ENCODE measurements at places on chromosomes 6 and 20. TPM values are rescaled to one million over a fixed set of nuclear protein-coding genes. Genes with fewer than 3 reads are reported as not detected.
A peak's percentile ranks its signal among the peaks of the same experiment; 100 is the strongest.

The SLC17A2 gene
- not detected for total RNA-seq

DNA sequence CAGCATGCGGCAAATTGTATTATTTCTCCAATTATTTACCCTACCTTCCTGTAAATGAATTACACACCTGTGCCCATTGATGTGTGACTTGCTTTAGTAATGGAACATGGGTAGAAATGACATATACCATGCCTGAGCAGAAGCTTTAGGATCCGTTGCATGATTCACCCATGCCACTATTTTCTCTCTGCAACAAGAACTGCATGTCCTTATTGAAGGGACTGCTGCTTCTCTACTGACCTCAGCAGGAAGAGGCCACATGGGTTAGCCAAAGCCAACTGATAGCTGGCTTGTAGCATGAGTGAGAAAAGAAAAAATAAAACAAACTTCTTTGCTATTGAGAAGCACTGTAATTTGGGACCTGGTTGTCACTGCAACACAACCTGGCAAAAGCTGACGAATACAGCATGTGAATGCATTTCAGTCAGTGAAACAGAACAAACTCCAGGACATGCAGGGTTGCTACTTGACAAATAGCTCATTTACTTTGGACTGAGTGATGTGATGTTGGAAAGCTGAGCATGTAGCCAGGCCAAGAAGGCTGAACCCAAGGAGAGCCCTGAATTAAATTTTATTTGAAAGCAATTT is 99.2 kb downstream of the BCAS1 start:
- H3K4me3 ChIP-seq = no peak overlapping the region
- H3K36me3 ChIP-seq = peaks cover 2% of the 10 kb centered on the region
- H3K4me1 ChIP-seq = no peaks in the 10 kb centered on the region
- no peak for DNase-seq
- H3K27ac ChIP-seq = no peak overlapping the region
- H3K27me3 ChIP-seq = no peaks in the 10 kb centered on the region

DNA sequence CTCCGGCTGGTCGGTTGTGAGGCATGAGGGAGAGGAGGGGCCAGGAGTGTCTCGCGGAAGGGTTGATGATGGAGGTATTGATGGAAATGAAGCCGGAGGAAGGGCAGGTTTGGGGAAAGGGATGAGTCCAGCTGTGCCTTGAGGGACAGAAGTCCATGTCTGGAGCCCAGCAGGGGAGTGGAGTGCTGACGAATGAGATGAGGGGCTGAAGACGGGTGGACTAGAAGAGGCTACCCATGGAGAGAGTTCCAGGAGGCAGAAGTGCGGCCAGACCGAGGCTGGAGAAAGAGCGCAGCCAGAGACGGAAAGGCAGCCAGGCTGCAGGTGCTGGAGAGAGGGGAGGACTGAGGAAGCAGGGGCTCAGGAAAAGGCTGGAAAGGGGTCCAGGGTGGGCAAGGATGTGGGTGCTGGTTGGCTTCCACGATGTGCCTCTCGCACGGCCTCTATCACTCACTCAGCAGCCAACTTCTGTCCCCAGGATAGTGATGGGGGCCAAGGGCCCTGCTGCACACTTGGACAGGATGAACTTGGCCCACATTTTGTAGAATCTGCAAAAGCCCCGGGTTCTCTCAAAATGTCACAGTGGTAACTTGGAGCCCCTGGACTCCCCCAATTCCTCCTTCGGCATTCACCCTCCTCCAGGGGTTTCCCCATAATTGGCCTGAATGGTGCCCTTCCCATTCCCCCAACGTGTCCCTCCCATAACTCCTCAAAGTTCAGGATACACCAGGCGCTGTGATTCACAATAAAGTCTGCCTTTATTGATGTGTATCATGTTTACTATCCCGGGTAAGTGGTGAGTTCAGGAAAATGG is 627 bp upstream of the EIF6 start:
- peak overlapping the region; percentile 89 for H3K4me3 ChIP-seq
- peak overlapping the region; percentile 89 for H3K27ac ChIP-seq

- DNase-seq = no peak
- H3K4me1 ChIP-seq = peaks cover 19% of the 10 kb centered on the region
- no peak overlapping the region for H3K27ac ChIP-seq
- H3K36me3 ChIP-seq = no peaks in the 10 kb centered on the region
These were observed 527.6 kb downstream of the CD83 start for GRCh38 chr6:14645221-14645620.

DNA sequence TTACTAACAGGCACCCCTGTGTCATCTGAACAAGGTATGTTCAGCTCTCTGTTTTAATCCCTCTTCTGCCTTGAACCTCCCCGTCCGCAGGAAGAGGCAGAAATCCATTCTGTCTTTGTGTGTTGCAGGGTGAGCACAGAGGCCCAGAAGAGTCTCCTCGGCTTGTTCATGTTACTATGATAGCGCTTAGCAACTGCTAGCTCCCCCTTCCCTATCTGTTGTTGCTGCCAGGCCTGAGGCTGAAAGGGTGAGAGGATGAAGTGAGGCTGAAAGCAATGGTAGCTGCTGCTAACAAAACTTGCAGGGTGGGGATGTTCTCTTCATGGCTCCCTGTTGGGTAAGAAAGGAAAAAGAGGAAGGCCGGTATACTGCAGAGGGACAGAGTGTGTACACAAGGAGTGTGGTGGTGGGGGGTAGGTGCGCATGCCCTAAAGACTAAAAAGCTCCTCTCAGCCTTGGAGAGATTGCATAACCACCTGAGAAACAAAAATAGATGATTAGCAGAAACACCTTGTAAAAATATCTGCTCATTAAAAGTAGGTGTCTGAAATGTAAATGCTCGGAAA is 55.2 kb upstream of the CITED2 start:
- no peak overlapping the region for H3K4me3 ChIP-seq
- peaks cover 7% of the 10 kb centered on the region for H3K27me3 ChIP-seq
- H3K36me3 ChIP-seq = no peaks in the 10 kb centered on the region

GRCh38 chr6:1024587-1024986 is 287.3 kb upstream of the FOXQ1 start:
- H3K27me3 ChIP-seq = peaks cover 13% of the 10 kb centered on the region
- no peak overlapping the region for H3K4me3 ChIP-seq
- no peak for DNase-seq
- no peak overlapping the region for H3K27ac ChIP-seq

DNA sequence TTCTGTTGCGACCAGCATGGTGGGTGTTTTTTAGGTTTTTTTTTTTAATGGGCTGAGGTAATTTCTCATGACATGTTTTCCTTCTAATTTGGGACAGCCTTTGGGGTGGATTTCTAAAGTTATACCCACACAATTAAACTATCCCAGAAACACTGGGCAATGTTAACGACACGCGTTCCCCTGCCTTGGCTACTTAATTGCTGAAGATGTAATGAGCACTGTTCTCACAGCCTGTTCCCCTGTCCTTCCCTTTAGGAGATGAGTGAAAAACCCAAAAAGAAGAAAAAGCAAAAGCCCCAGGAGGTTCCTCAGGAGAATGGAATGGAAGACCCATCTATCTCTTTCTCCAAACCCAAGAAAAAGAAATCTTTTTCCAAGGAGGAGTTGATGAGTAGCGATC is 5.2 kb downstream of the NOP56 start:
- DNase-seq = no peak
- H3K27ac ChIP-seq = peak overlapping the region; percentile 35
- peaks cover 41% of the 10 kb centered on the region for H3K36me3 ChIP-seq
- H3K27me3 ChIP-seq = no peaks in the 10 kb centered on the region

DNA sequence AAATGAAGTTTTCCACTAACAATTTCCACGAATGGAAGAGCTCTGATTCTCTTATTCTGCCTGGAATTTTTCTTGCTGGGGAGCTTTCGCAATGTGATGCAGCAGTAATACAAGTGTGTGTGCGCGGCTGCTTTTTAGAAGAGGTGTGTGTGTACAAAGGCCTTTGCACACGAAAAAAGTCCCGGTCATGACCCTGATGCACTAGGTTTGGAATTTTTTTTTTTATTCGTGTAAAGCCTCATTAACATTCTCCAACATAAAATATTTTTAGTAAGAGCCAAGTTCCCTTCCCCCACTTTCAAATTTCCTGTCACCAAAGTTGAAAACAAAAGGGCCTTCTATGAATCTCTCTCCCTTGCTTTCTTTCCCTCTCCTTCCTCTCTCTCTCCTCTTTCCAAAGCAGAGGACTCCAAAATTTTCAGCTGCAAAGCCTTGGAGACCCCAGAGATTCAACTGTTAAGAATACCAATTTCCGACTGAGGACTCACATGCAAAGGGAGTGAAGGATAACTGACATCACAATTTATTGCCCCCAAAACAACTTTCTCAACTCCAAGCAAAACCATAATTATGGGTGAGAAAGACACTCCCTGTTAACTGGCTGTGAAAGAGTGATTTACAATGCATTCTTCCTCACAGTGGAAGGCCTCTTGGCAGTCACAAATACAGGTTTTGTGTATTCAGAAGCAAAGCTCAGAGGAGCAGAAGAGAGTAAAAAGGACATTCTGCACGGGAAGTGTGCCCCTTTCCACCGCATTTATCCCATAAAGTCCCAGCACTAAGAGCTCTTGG is 421.2 kb upstream of the JARID2 start:
- H3K27ac ChIP-seq = no peak overlapping the region
- peaks cover 6% of the 10 kb centered on the region for H3K36me3 ChIP-seq
- H3K4me3 ChIP-seq = no peak overlapping the region
- H3K27me3 ChIP-seq = no peaks in the 10 kb centered on the region

- no peak for DNase-seq
- H3K27ac ChIP-seq = no peak overlapping the region
- H3K36me3 ChIP-seq = no peaks in the 10 kb centered on the region
- no peaks in the 10 kb centered on the region for H3K4me1 ChIP-seq
- H3K4me3 ChIP-seq = no peak overlapping the region
- no peaks in the 10 kb centered on the region for H3K27me3 ChIP-seq
These were observed 574.9 kb downstream of the HTR1B start for GRCh38 chr6:76888351-76888750.

Data from activated T-cell treated with anti-CD3 and anti-CD28 coated beads, Interleukin-2, amount 50 U/mL, for 72 hours (primary cell).